Left lung (tissue), 14 donors: ENCODE measurements at places on chromosomes 7 and 10.
A peak's percentile ranks its signal among the peaks of the same experiment; 100 is the strongest.

DNA sequence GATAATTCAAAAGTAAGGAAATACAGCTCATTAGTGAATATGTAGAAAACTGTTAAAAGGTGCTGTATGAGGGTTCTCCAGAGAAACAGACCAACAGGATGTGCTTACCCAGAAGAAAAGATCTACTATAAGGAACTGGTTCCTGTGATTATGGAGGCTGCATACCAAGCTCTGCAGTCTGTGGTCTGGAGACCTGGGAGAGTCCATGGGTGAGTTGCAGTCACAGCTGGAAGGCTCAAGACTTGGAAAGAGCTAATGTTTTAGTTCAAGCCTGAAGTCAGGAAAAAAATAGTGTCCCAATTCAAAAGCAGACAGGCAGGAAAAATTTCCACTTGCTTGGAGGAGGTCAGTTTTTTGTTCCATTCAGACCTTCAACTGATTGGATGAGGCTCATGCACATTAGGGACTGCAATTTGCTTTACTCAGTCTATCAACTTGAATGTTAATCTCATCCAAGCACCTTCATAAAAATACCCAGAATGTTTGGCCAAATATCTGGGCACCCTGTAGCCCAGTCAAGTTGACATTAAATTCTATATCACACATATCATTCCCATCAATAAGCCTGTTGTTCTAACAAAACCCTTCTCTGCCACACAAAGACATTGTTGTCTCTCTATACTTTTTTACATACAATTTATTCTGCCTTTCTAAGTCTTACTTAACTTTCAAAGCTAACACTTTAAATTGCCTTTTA, 197.9 kb upstream of the KLF6 start:
- DNase-seq: no peak

DNA sequence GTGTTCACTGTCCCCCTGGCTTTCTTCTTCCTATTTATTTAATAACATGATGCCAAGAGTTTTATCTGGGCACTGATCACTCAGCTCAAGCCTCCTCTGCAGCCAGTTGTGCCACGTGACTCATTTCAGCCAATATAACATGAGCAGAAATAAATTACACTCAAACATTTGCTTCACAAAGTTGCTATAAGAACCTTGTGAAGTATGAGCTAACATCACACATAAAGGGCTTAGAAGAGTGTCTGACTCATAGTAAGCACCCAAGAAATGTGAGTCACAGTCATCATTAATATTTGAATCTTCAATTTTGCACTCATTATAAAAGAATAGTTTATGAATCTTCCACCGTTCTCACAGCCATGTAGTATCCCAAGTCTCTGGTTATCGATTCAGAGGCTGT, 414.6 kb upstream of the NPVF start:
- DNase-seq: no peak

DNA sequence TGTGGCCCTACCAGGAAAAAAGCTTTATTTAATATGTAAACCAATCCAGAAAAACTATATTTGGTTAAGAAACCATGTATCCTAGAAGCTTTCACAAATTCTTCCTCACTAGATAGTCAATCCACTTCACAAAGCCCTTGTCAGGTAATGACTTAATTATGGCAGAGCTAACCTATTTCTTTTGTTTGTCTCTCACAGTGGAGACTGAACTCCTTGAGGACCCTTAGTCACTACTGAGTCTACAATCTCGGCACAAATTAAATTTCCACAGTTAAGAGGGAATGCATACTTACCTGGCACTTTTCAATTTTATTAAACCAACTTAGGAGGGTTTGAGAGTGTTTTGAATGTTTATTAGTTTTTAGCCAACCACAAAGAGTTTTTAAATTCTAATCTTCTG, 23.0 kb downstream of the WAPL start:
- no peak for DNase-seq

GRCh38 chr10:119319161-119319919, 112.0 kb downstream of the GRK5 start:
- DNase-seq: no peak

- no peak for DNase-seq
These were observed 6.9 kb downstream of the CREM start for GRCh38 chr10:35133586-35133985.

GRCh38 chr7:8040768-8041369, 72.3 kb downstream of the GLCCI1 start:
- no peak for DNase-seq

GRCh38 chr7:71601851-71602250, 469.9 kb downstream of the GALNT17 start:
- no peak for DNase-seq

DNA sequence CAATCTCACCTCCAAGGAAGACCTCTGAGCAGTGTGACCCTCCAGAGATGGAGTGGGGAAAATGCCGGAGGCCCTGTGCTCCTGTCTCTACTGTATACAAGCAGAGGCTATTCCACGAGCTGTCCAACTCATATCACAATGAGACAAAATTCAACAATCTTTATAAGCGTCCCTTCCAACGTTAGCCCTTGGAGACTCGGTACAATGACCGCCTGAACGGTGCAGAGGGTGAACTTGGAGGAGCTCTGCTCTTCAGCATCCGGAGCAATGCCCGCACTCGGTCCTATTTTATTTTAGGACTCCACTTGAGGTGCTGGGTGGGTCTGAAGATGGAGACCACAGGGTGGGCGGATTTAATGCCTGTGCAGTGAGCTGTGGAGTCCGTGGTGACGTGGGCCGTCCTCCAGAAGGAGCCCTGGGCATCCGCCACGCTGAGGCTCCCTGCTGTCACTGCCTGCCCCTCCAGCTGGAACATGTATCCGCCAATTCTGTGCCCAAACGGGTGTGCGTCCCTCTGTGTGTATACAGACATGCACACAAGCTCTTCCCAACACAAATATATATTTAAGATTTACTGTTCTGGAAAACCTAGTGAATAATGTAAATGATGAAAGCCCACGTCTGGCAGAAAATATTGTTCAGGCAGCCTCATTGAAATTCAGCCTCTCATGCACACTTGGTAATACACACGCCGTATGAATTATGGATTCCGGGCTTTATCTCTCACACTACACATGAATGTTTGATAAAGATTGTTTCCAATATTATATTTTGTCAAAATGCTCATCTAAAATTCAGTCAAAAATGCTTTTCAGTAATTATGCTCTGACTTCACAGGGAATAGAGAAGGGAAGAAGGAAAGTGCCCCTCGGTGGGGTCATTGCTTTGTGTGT, 239.9 kb upstream of the ZMIZ1 start:
- no peak for DNase-seq

- DNase-seq: no peak
These were observed 161.6 kb upstream of the PPP2R2D start for GRCh38 chr10:131739206-131739605.

DNA sequence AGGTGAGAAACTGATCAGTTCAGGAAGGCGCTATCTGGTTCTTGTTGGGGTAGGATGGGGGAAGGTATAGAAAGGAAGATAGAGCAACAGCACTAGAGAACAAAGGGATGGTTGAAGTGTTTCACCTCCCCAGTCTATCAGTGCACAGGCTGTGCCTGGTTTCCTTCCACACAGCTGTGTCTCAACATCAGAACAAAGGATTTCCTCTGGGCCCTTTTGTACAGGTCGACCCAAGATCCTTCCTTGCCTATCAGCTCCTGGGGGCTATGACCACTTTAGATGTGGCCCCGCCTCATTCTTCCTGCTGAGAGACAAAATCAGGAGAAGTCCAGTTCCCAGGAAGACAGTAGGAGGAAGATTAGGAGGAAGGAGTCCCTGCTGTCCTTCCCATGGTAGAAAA, 65.6 kb downstream of the NAMPT start:
- DNase-seq: no peak

GRCh38 chr10:348456-348855, 213.2 kb downstream of the ZMYND11 start:
- no peak for DNase-seq

DNA sequence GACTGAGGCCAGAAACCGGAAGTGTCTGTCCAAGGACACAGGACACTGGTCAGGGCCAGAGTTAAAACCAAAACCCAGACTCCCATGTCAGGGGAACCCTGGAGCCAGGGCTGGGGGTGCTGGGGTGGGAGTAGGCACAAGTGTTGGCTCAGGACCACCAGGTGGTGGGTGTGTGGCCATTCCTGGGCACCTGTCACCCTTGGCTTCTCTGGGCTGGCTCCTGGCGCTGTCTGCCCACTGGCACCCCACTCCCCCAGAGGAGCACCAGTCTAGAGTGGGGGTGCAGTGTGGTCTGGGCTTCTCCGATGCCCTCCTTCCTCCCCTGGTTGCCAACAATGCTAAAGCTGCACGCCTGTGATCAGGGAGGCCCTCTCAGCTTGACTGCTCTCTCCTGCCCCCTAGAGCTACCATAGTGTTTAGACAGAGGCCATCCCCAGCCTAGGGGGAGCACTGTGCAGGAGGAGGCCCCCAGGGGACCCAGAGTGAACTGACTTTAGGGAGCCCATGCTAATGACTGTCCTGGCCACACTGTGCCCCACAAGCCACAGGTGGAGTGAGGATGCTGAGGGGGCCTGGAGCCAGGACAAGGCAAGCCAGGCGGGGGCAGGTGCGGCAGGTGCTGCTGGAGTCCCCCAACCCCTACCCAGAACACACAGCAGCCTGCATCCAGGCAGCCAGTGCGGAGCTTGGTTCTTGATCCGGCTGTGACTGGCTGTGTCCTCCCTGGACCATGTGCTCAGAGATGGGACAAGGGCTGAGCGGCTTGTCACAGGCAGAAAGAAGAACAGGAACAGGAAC, 11.0 kb downstream of the RASGEF1A start:
- DNase-seq: no peak

- no peak for DNase-seq
These were observed 144.6 kb upstream of the COL1A2 start for GRCh38 chr7:94250124-94250523.

- no peak for DNase-seq
These were observed 148.4 kb downstream of the CPEB3 start for GRCh38 chr10:92142512-92142911.

GRCh38 chr7:108222236-108222892, 92.2 kb upstream of the LAMB4 start:
- no peak for DNase-seq

DNA sequence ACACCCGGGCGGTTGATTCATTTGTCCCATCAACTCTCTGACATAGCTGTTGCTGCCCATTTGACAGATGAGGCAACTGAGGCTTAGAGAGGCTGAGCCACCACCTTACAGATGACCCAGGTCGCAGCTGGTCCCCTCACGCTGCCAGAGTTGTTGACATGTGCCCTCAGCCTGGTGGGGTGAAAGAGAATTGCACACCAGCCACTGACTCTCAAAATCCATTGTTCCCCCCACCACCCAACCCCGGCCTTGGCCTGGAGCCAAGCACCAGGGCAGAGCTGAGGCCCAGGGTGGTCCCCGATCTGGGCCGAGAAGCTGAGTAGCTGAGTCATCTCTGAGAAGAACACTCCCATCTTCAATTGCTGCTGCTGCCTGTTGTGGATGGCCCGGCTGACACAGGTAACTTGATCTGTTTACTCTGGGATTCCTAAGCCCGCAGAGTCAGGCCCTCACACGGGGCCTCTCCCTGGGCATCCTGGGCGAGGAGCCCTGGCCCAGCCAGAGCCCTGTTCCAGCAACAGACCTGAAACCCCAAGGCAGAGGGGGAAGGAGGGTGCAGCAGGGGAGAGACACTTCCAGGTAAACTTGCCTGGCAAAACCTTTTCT, 27.5 kb downstream of the PVRIG start:
- DNase-seq: no peak

- DNase-seq: peak; percentile 46
These were observed 17.7 kb downstream of the ADAM8 start for GRCh38 chr10:133258818-133259601.

- no peak for DNase-seq
These were observed 23.3 kb downstream of the TWIST1 start for GRCh38 chr7:19094138-19094537.

DNA sequence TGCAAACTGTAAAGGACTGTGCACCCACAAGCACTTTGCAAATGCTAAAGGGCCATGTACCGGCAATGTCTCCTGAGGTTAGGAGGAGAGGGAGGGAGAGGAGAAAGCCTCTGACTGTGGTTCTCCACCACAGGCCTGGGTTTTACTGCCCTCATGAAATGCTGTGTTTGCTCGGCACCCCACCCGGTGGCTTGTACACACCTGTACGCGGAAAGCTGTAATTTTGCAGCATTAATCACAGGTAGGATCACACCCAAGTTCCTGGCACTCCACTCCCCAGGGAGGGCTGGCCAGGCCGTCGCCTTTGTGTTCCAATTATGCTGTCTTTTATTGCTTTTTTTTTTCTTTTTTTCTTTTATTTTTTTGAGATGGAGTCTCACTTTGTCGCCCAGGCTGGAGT, 78.5 kb upstream of the MYL10 start:
- DNase-seq: no peak

- DNase-seq: no peak
These were observed 42.5 kb upstream of the KMT2E start for GRCh38 chr7:104971290-104972071.
